ENCODE measurements at places on chromosomes 13 and 19. TPM values are rescaled to one million over a fixed set of nuclear protein-coding genes. Genes with fewer than 3 reads are reported as not detected.

GRCh38 chr19:2274931-2275535, 6.9 kb downstream of the PEAK3 start:
- DNase-seq = peak; percentile 63

DNA sequence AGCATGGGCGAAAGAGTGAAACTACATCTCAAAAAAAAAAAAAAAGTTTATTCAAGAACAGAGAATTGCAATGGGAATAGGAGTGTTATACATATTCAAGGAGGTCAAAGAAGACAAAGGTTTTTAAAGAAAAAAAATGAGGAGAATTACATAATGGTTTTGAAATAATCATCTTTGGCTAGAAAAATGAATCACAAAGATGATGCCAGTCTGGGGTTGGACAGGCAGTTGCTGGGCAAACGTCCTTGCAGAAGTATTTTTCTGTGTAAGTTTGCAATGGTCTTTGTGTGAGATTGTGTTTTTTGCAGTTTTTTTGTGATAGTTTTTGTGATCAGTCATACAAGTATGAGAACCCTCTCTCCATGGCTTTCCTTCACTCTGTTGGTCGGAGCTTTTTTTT, 23.7 kb downstream of the LYPD3 start:
- DNase-seq = no peak

DNA sequence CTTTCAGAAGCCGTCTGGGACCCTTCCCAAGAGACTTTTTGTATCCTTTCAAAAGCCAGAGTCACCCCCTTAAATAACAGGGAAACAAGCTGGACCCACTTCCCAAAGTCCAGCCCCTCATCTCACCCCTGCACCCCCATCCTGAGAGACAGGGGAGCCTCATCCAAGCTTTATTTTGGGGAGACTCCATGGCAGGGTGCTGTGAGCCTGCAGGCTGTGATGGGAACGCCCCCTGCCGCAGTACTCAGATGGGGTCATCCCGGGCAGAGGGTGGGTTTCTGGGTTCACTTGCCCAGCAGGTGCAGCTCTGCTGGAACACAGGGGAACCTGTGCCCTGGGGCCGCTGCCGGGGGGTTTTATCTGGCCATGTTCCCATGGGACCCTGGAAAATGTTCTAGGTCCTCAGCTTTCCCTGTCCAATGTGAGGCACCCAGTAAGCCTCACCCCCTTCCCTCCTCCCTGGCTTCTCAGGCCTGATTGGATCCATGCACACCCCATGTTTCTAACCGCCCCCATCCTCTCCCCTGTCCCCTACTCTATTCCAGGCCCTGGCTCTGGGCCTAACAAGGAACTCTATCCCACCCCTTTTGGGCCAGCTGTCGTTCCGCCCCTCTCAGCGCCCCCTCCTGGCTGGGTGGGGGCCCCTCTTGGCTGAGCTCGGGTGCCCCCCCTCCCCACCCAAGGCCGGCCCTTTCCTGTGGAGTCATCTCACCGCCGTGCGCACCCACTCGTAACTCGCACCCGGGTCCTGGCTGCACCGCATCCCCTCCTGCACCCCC, 1.0 kb downstream of the HIF3A start:
- peak; percentile 64 for DNase-seq

DNA sequence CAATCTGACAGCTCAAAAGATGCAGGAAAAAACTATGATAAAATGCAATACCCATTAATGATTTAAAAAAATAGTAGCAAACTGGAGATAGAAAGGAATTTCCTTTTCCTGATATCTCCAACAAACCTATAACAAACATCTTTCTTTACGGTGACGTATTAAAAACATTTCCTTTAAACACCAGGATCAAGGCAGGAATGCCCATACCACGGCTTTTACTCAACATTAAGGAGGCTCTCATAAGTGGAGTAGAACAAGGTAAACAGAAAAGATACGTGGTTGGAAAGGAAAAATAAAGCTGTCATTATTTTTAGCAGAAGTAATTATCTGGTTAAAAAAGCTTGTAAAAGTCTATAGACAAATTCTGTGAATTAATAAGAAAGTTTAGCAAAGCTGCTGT, 61.1 kb downstream of the MIPEP start:
- peak; percentile 63 for DNase-seq

DNA sequence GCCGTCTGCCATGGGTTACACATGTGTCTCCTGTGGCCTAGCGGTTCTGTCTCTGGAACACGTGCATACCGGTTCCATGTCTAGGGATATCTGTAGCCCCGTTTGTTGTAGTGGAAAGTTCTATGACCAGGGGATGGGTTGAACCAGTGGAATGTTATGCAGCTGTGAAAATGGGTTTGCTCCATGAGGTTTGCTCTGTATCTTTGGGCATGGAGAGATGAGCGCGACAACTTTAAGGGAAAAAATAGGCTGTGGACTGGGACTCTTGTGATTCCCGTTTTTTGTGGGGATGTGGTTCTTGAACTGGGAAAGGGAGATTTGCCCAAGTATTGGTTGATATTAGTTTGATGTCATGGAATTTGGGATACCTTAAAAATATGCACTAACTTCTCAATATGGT, 120.4 kb downstream of the KDM4B start:
- no peak for DNase-seq

DNA sequence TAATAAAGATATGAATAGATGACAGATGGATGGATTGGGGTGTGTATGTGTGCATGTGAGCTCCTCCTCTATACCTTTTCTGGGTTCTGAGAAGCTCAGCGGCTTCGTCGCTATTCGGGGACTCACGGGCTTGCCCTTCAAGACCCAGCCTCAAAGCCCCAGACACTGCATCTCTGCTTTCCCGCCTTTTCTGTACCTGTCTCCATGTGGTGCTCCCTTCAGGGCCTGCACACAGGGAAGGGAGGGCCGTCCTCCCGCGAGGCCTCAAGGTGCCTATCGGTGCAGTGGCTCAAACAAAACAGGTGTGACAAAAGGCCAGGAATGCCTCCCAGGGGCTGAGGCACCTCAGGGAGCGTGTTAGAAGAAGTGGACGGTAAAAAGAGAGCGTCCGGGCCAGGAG, 16.2 kb downstream of the KRTDAP start:
- no peak for DNase-seq

DNA sequence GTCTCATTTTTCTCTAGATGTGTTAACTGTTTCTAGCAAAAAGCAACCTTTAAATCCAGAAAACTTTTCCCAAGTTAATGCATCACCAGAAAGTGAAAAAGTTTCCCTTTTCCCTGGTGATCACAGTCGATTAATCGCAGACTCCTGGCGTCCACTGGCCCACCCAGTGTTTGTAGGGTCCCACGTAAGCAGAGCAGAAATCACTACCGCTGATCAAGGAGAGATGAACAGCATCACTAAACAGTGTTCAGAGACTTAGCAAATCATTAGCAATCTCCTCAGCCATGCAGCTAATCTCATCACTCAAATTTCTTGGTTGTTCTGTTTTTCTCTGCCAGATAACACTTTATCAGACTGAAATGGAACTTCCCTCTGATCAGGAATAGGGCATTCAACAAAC, 184.2 kb downstream of the EFNB2 start:
- DNase-seq = no peak

GRCh38 chr13:97353927-97354675, 79.9 kb upstream of the RAP2A start:
- DNase-seq = no peak

- no peak for DNase-seq
These were observed 104.4 kb downstream of the TM9SF2 start for GRCh38 chr13:99605420-99606323.

GRCh38 chr13:67489016-67489415, 258.9 kb upstream of the PCDH9 start:
- no peak for DNase-seq

DNA sequence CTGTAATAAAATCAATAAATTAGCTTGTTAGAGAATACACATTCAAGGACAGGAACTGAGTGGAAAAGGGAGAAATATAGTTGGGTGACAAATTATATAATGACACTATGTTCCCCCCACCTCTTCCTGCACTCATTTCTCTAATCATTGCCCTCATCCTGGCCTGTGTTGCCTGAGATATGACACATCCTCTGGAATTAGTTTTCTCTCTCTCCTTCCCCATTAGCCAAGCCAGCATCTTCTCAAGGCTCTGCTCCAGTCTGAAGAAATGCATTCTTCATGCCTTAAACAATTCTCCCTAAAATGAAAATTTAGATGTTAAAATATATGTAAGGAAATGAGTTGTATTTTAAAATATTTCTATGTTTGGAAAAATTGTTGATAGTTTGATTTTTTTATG, 280.3 kb downstream of the POU4F1 start:
- no peak for DNase-seq

DNA sequence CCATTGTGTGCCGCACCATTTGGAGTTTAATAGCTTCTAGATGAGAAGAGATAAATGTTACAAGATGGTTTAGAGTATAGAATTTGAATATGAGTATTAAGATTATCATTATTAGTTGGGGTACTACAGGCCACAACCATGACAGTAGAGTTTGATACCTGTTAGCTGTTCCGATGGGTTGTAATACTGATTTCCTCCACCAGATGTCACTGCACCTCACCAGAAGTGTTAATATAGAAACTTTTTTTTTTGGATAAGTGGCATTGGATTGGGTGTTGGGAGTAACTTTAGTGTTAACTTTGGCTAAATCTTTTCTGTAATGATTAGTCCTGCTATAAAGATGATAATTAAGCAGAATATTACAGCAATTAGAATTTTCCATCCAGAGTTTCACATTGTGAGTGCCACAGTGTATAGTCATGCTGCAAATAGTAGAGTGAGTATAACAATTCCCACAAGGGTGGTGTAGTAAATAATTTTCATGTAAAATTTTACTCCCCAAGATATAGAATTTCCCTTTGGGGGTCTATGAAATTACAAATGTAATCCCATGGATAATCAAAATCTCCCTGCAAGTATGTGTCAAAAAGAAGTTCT, 56.3 kb downstream of the PSG3 start:
- peak; percentile 35 for DNase-seq

DNA sequence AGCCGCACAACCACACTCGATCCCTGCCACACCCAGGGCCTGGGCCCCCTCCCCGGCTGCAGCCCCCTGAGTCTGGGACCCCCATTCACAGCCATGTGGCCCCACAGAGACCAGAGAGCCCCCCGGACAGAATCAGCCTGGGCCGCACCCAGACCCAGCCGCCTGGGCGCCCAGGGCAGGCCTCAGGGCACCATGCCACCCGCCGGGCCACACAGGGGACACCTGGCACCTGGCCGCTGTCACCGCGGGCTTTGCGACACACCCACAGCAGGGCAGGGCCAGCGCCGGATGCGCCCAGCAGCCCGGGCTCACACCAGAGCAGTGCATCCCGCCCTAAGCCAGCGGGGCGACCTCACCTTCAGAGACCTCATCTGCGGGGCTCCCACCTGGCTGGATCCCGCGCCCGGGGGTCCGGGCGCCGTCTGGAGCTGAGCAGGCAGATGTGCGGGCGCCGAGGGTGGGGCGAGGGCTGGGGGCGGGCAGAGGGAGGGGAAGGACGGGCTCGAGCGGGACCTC, 443 bp downstream of the TBXA2R start:
- DNase-seq = no peak

DNA sequence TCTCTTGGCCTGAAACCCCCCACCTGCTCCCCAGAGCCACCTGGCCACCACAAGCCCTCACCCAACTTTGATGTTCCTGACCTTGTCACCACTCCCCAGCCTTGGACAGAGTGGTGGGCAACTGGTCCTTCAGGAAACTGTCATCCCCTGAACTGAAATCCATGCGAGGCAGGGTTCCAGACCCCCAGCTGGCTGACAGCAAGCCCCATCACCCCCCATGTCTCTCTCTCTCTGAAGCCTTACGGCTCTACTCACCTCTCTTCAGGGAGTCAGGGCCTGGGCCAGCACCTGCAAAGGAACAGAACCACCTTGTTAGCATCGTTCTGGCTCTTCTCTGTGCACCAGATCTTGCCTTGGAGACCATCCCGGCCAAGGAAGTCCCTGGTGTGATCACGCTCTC, 2.6 kb downstream of the LRFN1 start:
- no peak for DNase-seq

- DNase-seq = no peak
These were observed 108.6 kb downstream of the LACC1 start for GRCh38 chr13:43988302-43988701.

- DNase-seq = peak; percentile 79
These were observed 15.6 kb downstream of the PCID2 start for GRCh38 chr13:113192902-113193301.

DNA sequence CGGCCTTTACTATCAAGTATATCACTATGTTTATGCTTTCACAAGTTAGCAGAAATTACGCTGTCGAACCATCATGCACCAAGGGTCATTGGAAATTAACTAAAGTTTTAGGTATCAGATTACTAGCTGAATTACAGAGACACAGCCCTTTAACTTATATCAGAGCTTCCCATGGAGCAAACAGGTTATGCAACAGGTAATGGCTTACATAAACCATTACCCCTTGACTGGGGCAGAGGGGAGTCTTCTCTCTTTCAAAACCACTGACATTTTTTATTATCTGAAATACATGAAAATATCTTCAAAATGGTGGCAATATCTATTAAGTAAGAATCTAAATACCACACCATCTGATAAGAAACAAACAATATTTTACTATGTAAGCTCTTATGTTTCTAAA, 1692.9 kb upstream of the SLC10A2 start:
- no peak for DNase-seq

DNA sequence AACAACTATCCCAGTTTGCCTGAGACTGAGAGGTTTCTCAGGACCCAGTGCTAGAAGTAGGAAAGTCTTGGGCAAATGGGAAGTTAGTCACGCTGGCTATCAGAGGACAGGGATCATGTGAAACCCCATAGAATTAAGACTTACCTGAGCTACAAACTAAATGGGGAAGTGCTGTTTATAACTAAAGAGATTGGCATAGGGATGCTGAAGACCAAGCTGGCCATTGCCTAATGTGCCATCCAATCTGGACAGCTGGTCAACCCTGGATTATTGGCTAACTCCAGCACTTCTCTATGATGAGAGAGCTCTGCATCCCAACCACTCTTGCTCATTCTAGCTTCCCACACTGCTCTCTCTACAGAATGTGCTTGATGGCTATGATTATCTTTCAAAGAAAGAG, 216.1 kb downstream of the TDRD3 start:
- DNase-seq = no peak

DNA sequence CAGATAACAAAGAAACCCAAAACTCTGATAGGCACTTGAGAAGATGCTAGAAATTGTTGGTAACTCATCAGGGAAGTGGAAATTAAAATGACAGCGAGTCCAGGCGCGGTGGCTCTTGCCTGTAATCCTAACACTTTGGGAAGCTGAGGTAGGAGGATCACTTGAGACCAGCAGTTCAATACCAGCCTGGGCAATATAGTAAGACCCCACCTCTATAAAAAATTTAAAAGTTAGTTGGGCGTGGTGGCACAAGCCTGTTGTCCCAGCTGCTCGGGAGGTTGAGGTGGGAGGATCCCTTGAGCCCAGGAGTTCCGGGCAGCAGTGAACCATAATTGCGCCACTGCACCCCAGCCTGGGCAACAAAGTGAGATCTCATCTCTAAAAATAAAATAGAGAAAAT, 2.6 kb upstream of the RYR1 start:
- DNase-seq = no peak

ACTMAP gene
- total RNA-seq = 0.64 TPM

CGB1 gene
- total RNA-seq = not detected

NR2F6 gene
- 51.0 TPM for total RNA-seq

GPR12 gene
- total RNA-seq = not detected

ZNF320 gene
- total RNA-seq = 6.4 TPM

TMEM38A gene
- 2.2 TPM for total RNA-seq

COL4A2 gene
- 1,116 TPM for total RNA-seq

CD22 gene
- total RNA-seq = 0.32 TPM

SYCN gene
- not detected for total RNA-seq

PRX gene
- 1.9 TPM for total RNA-seq

ZNF726 gene
- 4.5 TPM for total RNA-seq

All from fibroblast of villous mesenchyme (primary cell).